ENCODE measurements at places on chromosomes 5 and 9.

DNA sequence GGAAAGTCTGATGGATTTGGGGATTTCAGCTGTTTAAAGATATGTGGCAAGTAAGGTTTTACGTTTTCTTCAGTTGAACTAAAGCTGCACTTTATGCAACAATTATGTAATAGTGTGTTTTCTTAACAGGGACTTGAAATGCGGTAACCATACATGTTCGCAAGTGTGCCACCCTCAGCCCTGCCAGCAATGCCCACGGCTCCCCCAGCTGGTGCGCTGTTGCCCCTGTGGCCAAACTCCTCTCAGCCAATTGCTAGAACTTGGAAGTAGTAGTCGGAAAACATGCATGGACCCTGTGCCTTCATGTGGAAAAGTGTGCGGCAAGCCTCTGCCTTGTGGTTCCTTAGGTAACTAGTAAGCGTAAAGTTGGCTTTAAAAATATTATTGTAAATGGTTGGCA lies 28.5 kb downstream of the NFX1 start:
- no peak for DNase-seq

- no peak for DNase-seq
Measured at GRCh38 chr5:55063899-55064298, 38.5 kb upstream of the GZMA start.

DNA sequence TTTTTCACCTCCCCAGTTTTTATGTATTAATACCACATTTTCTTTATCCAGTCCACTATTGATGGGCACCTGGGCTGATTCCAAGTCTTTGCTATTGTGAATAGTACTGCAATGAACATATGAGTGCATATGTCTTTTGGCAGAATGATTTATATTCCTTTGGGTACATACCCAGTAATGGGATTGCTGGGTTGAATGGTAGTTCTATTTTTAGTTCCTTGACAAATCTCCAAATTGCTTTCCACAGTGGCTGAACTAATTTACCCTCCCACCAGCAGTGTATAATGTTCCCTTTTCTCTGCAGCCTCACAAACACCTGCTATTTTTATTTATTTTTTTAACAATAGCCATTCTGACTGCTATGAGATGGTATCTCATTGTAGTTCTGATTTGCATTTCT lies 340.2 kb downstream of the ADAMTS6 start:
- peak; percentile 92 for DNase-seq

DNA sequence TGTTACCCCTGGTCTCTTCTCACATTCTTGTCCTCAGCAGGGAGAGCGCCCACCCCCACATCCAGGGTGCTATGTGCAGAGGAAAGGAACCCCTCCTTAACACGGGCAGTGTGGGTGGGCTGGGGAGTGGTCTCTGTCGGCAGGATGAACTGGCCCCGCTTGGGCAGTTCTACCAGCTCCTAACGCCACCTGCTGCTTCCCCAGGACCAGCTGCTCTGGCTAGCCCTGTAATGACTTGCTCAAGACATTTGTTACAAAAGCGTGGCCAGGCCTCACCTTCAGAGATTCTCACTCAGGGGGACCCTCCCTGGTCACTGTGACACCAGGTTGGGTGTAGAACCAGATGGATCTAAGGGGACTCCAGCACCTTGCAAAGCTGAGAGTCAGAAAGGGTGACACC lies 82.4 kb downstream of the HMCN2 start:
- peak; percentile 21 for DNase-seq

GRCh38 chr9:110259566-110259965 lies 3.3 kb upstream of the TXN start:
- DNase-seq = no peak

DNA sequence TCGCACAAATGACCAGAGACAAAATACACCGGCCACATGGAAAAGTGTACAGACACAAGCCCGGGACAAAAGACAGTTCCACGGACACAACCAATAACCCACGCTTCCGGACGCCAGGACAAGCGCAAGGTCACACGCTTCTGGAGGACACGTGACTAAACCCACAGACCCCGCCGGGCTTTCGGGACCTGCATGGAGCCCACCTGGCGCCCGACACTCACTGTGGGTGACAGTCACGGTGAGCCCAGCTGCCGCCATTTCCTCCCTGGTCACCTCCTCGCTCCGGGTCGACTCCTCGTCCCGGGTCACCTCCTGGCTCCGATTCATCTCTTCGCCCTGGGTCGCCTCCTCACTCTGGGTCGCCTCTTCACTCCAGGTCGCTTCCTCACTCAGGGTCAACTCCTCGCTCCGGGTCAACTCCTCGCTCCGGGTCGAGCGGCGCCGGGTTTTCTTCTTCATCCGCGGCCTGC lies 470 bp downstream of the BAG1 start:
- DNase-seq = peak; percentile 74

GRCh38 chr9:104286799-104287198 lies 192.7 kb downstream of the SMC2 start:
- peak; percentile 69 for DNase-seq

- no peak for DNase-seq
Measured at GRCh38 chr9:93397661-93398373, 53.7 kb upstream of the FAM120A start.

- no peak for DNase-seq
Measured at GRCh38 chr9:101440714-101441230, 5.2 kb upstream of the ALDOB start.

DNA sequence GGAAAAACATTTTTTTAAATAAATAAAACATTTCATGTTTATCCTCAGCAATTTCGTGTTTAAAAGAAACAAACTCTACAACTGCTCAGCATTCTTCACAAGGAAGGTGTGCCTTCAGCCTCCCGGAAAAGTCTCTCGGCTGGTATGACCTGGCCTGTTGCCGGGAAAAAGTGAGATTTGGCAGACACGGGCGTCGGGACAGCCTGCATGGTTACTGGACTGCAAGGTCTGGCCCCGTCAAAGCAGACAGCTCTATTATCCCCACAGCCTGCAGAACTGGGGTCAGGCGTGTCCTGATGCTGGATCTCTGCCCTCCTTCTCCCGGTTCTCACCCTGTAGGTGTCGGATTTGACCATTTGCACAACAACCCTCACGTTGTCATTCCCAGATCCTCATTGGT lies 120.3 kb upstream of the SPATA31C2 start:
- DNase-seq = no peak

GRCh38 chr5:71894091-71894490 lies 175.0 kb downstream of the CARTPT start:
- DNase-seq = peak; percentile 70

DNA sequence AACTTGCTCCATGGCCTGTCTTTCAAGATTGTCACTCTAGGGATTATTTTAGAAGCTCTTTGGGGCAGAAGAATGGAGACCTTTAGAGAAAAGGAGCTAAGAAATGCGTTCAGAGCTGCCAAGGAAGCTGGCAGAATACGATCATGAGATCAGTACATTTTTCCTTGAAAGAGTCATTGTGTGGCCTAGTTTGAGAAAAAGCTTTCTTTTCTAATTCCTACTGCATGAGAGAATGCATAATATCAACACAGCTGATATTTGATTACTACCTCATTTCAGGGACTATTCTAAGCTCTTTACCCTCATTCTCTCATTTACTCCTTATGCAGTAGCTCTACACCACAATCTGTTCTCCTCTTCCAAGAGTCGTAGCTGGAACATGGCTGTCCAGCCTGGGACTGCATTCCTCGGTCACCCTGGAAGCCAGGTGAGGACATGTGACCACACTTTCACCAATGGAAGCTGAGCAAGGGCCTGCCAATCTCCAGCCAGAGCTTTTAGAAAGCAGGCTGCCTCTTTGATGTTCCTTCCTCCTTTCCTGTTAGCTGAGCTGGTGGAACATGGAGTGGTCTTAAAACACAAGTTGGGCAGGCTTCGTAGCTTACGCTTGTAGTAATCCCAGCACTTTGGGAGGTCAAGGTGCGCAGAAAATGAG lies 99.3 kb upstream of the LHFPL2 start:
- no peak for DNase-seq

DNA sequence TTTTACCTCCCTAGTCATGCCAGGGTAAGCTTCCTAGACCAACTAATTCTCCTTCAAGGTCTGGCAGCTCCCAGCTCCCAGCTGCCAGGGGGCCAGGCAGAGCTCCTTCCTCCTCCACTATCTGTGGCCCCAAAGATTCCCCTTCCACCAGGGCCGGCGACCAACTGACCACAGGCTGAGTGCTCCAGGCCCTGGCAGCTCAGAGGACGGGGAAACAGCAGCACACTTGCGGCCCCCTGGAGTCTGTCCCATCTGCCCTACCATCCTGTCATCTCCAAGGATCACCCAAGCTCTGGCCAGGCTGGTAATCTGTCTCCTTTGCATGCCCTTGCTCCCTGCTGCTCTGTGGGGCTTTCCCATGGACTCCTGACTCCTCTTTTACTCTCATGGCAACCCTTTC lies 31.2 kb upstream of the BASP1 start:
- no peak for DNase-seq

GRCh38 chr5:173760461-173761177 lies 127.5 kb upstream of the CPEB4 start:
- no peak for DNase-seq

- no peak for DNase-seq
Measured at GRCh38 chr5:35214051-35214450, 16.2 kb downstream of the PRLR start.

GRCh38 chr5:178630951-178631350 lies 4.1 kb upstream of the CLK4 start:
- no peak for DNase-seq

DNA sequence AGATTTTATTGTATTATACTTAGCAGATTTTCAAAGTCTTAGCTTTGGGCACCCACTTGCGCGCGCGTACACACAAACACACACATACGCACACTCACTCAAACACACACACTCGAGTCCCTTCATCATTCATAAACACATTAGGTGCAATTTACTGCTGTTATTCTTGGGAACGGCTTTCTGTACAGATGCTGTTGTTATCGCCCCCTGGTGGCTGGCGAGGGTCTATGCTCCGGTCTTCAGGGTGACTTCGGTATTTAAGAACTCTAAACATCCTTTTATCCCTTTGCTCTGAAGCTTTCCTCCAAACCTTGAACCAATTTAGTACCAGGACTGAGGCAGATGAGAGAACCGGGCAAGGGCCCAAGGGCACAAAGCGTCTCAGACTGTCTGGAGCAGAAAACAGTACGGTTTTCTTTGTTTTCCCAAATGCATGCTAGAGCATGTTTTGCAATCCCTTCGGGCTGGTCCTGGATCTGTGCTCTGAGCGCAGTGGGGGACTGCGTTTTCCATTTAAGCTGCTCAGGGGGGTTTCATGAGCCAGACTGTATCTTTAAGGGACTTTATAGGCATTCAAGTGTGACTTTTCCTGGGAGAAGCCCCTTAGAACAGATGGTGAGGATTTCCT lies 1.7 kb upstream of the SLIT3 start:
- peak; percentile 74 for DNase-seq

- peak; percentile 98 for DNase-seq
Measured at GRCh38 chr9:93546356-93546755, 30.0 kb upstream of the PHF2 start.

DNA sequence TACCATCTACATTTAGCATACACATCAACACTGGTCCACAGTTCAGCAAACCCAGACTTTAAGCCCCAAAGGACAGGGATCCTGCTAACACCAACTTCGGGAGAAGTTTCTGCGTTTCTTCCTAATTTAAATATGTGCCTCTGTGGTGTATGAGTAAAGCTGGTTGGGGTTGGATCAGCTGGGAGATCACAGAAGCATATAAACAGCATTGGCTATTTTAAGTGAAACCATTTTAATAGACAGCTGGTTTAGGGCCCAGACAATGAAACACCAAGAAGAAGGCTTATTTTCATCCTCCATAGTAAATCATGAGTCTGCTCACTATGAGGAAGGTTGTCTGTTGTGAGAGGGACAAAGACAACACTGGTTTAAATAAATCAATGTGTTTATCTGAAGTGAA lies 11.3 kb downstream of the EBF1 start:
- DNase-seq = no peak

DNA sequence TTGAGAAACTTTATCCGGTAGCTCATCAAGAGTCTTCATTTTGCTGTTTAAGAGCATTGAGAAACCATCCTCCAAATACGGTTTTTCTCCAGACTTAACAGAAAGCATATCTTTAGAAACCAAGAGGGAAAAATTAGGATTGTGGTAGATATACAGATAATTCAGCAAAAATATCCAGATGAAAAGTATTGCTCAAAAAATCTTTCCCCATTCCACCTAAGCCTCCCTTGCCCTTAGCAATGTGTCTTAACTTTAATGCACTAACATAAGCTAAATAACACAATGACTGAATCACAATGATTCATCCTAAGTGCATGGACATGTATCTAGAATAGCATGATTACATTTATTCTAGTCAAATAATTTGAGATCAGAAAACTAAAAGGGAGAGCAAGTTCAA lies 130.3 kb upstream of the TARS1 start:
- DNase-seq = no peak

DNA sequence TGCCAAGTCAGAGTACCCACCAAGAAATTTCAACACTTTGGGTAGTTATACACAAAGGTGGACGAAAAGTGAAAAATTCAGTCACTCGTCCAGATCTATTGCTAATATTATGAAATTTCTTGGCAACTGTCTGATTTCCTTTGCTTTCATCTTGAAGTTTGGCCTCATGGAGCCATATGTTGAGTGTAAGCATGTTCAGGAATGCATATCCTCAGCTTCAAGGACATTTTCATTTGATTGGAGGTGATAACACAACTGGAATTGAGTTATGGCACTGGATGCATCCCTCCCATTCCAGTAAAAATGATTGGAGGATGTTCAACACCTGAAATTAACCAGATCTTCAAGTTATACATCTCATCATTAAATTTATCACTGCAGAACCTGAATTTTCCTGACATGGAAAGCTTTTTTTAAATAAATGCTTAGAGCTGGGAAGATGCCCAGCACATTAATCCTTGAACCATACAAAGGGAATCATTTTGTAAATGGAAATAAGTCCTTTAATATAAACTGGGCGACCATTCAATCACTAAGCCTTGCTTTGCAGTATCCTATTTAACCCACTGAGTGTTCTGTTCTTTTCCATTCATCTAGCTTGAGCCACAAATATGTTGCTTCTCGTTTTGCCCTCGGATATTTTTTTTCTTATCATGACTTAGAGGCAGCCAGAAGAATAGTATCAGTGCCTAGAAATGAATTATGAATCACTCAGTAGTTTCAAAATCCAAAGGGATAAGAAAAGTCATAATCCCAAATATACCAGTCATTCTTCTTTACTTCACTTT lies 273.7 kb upstream of the PIK3R1 start:
- no peak for DNase-seq

DNA sequence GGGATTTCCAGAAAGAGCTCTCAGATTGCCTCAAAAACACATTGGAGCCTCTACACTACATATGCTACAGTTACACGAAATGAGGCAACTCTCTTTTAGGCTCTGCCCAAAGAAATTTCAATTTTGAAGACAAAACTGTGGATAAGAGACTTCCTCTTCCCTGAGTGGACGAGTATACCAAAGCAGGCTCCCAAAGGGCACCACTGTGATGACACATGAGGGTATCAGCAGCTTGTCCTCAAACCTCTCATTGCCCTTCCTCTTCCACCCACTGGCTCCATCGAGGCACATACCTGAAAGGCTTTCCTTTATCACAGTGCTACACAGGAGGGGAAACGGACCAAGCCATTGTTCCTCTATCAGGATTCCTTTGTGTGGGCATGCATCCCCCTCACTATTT lies 11.3 kb downstream of the CKMT2 start:
- DNase-seq = no peak

DNA sequence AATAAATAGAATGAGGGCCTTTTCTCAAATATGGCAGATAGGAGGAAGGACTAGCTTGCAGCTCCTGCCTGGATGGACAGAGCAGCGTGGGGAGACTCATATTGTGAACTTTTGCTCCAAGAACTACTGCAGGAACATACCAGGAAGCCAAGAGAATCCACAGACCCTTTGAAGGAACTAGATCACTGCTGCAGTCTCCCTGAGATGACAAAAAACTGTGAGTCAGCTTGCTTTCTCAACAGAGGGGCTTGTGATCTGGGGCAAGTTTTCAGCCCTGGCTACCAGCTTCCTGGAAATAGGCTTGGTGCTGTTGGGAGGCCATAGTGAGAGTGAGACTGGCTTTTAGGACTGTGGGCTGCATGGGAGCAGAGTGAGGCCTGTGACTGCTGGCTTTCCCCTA lies 170.6 kb upstream of the TRIM32 start:
- no peak for DNase-seq

All from NCI-H69 (cell line).